Central memory CD4-positive, alpha-beta T cell (primary cell): ENCODE measurements at places on chromosomes 12 and 14.
A peak's percentile ranks its signal among the peaks of the same experiment; 100 is the strongest.

GRCh38 chr14:22739423-22739822, 27.1 kb upstream of the OXA1L start:
- no peak for DNase-seq

GRCh38 chr12:106049546-106049945, 89.2 kb downstream of the NUAK1 start:
- DNase-seq = no peak

DNA sequence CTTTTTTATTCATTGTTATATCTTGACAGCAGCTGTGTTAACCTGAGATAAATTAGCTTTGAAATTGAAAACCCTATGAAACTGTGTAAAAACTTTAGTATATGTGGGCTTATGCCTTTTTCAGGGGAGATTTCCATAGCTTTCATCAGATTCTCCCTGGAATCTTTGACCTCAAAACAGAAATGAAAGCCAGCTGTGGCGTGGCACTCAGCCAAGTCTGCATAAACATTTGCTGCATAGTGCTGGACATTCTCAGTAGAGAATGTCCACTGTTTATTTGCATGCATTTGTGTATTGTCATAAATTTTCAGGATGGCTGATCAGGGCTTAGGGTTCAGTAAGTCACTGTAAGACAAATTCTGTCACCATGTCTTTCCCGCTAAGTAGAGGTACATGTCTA, 115.3 kb upstream of the NAP1L1 start:
- no peak for DNase-seq

GRCh38 chr12:87311206-87311605, 718.0 kb downstream of the C12orf50 start:
- DNase-seq = no peak

GRCh38 chr14:65462411-65462810, 49.9 kb downstream of the FUT8 start:
- no peak for DNase-seq

DNA sequence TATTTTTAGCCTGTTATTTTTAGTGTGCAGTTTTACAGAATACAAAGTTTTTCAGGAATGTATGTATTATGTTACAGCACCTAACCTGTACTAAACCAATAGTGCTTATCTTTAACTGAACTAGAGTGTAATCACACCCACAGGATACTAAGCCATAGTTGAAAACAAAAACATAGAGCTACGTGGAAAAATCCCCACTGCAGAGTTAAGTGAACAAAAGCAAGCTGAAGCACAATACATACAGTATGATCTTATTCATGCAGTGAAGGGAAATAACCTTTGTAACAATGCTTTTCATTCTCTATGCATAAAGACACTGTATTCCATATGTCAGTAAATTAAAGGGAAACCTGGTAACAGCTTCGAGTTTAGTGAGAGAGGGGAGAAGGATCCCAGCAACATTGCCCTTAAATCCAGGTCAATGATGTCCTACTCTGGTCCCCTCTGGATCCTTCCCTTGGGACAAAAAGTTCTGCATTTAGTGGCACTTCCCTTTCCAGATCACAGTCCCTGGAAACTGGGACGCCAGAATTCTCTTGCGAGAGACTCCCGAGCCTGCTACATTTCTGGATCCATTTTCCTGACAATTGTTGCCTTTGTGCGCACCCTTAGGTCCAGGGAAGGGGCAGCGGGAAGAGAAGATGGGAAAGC, 121.3 kb upstream of the CCND2 start:
- DNase-seq = no peak

- DNase-seq = no peak
Measured at GRCh38 chr12:55828357-55828756, 1.0 kb downstream of the DNAJC14 start.

- DNase-seq = no peak
Measured at GRCh38 chr14:50658203-50658602, 9.9 kb downstream of the SAV1 start.

GRCh38 chr14:93048843-93049242, 66.9 kb downstream of the ITPK1 start:
- no peak for DNase-seq

- DNase-seq = no peak
Measured at GRCh38 chr12:12901158-12901791, 9.9 kb downstream of the GPRC5A start.

GRCh38 chr14:84825481-84826251, 704.3 kb upstream of the FLRT2 start:
- DNase-seq = no peak

DNA sequence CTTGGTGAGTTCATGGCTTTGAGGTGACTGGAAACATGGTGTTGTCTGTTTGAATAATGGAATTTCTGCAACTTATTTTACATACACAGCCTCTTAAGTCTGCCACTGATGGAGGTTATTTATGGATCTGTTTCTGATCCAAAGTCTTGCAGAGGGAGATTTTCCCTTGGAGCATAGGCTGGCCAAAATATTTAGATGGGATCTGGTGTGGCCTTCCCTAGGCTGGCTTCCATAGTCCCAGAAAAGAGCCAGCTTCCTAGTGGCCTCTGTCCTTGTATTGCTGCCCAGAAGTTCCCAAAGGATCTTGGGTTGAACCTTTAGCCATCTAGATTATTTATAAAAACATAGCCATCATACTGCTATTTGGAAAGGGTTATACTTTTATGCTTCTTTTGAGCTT, 491.1 kb upstream of the RGS6 start:
- DNase-seq = no peak

- no peak for DNase-seq
Measured at GRCh38 chr14:23301969-23302289, 730 bp downstream of the PPP1R3E start.

DNA sequence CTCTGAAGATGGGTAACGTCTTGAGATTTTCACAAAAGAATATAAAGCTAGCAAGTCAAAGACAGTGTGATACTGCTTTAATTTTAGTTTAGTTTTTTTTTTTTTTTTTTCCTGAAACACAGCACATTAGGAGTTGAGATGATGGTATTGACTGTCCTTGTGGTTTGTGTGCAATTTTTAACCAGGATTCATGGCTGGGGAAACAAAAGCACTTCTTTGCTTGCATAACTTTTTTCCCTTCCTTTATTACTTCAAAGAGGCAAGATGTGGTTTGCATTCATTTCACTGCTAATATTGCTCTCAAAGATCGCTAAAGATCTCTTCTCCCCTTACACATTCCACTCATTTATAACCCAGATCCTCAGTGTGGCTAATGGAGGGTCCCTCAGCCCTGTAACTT, 157.1 kb upstream of the PZP start:
- no peak for DNase-seq

DNA sequence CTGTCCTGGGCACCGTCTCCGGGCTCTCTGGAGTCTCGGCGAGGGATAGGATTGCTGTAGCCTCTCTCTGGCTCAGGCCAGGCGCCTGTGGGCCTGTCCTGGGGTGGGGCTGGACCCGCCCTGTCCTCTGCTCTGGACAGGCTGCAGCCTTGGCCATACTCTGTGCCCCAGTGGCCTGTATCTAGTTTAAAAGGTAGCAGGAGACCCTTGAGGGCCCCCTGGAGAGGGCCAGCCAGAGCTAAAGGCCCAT, 1.8 kb downstream of the KIF26A start:
- no peak for DNase-seq

- no peak for DNase-seq
Measured at GRCh38 chr12:90908465-90908864, 46.5 kb downstream of the CCER1 start.

- no peak for DNase-seq
Measured at GRCh38 chr14:82655770-82656169, 1122.1 kb upstream of the SEL1L start.

DNA sequence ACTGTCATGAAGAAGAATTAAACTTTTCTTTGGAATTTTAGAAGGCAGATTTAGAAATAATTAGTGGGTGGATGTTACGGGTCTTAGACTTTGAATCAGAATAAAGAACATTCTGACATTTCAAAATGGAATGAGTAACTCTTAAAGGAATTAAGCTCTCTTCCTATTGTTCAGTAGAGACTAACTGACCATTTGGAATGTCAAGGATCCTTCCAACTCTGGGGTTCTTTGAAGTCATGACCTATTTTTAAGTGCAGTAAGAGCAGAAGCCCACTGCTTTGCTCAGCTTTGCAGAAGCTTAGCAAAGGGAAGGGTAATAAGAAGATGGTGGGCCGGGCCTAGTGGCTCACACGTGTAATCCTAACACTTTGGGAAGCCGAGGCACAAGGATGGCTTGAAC, 4.0 kb downstream of the CHURC1 start:
- DNase-seq = no peak

DNA sequence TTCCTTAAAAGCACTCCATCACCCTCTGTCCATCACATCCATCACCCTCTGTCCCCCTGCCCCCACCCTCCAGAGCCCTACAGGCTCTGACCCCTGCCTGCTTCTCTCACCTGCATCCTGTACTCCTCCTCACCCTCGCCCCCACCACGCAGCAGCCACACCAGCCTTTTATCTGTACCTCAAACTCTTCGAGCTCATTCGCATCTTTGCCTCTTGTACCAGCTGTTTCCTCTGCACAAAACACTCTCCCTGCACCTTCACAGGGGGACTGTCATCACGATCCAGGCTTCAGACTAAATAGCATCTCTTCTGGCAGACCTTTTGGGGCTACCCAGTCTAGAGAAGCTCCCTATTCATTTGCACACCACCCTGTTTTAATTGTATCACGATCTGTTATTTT, 24.1 kb downstream of the TMEM229B start:
- peak; percentile 9 for DNase-seq

- no peak for DNase-seq
Measured at GRCh38 chr12:49040364-49040855, 20.2 kb downstream of the KMT2D start.

DNA sequence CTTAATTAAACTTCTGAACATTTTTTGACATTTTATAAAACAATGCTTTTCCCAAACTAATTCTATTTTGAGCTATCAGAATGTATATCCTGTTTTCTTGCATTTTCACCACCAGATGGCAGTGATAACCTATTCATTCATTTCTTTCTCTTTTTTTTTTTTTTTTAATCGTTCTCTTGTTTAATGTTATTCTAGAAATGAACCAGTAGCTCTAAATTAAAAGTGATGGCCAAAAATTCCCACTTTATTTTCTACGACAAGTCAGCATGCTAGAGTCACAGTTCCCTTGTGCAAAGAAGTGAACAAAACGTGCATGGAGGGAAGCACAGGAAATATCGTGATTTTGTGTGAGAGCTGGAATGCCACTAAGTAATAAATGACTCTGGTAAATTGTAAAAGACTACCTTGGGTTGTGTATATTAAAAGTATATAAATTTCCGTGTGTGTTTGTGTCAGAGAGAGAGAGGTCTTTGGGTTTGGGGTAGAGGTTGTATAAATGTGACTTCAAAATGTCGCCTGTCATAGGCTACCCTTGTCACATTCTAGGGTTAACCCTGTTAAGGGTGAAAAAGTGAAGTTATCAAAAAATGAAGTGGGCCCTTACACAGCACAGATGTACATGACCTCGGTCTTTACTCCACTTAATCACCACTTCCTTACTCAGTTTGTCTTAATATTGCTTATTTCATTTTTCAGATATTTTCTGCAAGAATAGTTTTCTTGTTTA, 40.4 kb upstream of the LDHB start:
- peak; percentile 30 for DNase-seq

DNA sequence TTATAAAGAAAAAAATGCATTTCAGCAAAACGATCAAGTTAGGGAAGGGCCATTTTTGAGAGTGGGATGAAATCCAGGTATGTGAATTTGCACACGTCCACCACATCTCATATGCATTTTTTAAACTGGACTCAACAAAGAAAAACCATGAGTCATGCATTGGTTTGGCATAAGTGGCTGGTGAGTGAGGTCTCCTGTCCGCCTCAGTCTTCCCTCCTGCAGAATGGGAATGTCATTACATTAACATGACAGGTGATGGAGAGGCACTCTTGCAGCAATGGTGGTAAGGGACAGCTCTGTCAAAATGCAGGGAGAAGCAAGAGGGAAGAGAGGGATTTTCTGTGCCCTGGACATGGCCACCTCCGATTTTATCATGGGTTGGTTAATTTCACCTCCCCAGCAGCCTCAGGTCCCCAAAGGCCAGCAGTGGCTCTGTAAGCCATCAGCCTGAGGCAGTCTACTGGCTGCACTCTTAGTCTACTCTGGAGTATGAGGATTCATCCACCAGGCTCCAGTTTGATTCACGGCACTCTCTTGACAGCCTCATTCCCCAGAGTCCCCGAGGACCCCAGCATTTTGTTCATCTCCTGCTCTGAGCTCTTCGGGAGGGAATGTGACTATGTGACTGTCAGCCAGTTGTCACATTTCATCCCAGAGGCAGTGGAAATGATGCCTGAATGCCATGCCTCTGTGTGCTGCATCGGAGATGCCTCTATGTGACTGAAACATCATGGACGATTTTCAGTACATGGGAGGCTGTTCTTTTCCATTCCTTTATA, 17.1 kb upstream of the PWP1 start:
- no peak for DNase-seq

DNA sequence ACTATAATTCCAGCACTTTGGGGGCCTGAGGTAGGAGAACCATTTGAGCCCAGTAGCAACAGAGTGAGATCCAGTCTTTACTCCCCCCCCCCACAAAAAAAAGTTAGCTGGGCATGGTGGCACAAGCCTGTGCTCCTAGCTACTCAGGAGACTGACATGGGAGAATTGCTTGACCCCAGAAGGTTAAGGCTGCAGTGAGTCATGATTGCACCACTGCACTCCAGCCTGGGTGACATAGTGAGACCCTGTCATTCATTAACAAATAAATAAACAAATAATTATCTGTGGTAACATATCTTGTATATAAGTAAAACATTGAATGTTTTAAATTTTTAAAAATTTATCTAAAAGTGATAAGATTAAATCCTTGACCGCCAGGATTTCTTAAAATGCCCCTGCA, 4.8 kb downstream of the ENTPD5 start:
- no peak for DNase-seq

DNA sequence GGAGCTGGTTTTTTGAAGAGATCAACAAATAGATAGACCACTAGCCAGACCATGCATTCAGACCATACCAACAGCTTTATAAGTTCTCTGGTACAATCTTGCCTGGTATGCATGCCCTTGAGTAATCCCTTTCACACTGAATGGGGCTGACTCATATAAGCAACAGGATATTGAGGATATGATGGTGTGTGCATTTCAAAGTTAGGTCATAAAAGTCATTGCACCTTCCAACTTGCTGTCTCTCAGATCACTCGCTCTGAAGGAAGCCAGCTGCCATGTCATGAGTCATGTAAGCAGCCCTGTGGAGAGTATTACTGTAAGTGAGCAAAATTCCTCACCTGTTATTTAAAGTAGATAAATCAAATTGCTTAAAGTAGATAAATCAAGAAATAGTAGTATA, 45.0 kb upstream of the OR6J1 start:
- no peak for DNase-seq

- no peak for DNase-seq
Measured at GRCh38 chr12:68559246-68559645, 51.5 kb upstream of the RAP1B start.

DNA sequence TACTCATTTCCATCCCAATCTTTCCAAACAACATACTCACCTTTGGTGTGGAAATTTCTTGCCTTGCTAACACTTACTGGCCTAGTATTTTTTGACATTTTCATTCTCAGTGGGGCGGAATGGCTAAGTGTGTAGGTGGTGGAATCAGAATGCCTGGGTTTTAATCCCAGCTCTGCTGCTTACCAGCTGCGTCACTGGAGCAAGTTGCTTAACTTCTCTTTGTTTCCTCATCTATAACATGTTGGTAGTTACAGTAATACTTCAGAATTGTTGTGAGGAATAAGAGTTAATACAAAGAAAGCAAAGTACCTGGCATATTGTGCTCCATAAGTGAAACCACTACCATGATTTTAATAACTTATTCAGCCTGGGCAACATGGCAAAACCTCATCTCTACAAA, 3.0 kb upstream of the FAM177A1 start:
- no peak for DNase-seq
